Activated naive CD4-positive, alpha-beta T cell treated with anti-CD3 and anti-CD28 coated beads for 36 hours (primary cell): ENCODE measurements at places on chromosomes 5 and 9. TPM values are rescaled to one million over a fixed set of nuclear protein-coding genes. Genes with fewer than 3 reads are reported as not detected.

PCDHA7 gene
- total RNA-seq, result not detected

SUSD3 gene
- 68.3 TPM for total RNA-seq

POMT1 gene
- 33.8 TPM for total RNA-seq

RIMOC1 gene
- total RNA-seq, result 16.6 TPM

PIP5K1B gene
- 0.38 TPM for total RNA-seq

GPR21 gene
- total RNA-seq, result 0.50 TPM

TXNDC8 gene
- not detected for total RNA-seq

IL9 gene
- total RNA-seq, result not detected

CEL gene
- total RNA-seq, result 2.2 TPM

CTXN3 gene
- total RNA-seq, result not detected

DNA sequence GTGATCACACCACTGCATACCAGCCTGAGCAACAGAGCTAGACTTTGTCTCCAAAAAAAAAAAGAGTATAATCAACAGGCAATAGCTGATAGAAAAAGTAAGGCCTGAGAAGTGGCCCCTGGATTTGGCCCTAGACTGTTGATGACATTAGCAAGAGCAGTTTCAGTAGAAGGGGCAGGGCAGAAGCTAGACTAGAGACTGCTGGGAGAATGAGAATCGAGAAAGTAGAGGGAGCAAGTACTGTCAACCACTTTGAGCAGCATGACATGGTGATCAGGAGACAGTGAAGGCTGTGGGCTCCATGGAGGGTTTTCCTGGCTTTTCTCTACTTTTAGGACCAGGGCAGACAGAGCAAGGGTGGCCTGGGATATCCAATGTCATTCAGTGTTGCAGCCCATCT, 34.9 kb upstream of the B4GALT1 start:
- no peaks in the 10 kb centered on the region for H3K36me3 ChIP-seq
- H3K4me3 ChIP-seq, result no peak overlapping the region
- H3K4me1 ChIP-seq, result peaks cover 11% of the 10 kb centered on the region
- no peak for DNase-seq
- no peaks in the 10 kb centered on the region for H3K27me3 ChIP-seq

- no peaks in the 10 kb centered on the region for H3K4me1 ChIP-seq
- H3K27me3 ChIP-seq, result peaks cover 2% of the 10 kb centered on the region
- H3K36me3 ChIP-seq, result no peaks in the 10 kb centered on the region
- H3K27ac ChIP-seq, result no peak overlapping the region
- H3K4me3 ChIP-seq, result no peak overlapping the region
Observed at GRCh38 chr9:83034026-83034425, 28.9 kb downstream of the RASEF start.

GRCh38 chr5:38692346-38692745, 135.9 kb upstream of the LIFR start:
- peaks cover 22% of the 10 kb centered on the region for H3K27me3 ChIP-seq
- H3K4me3 ChIP-seq, result no peak overlapping the region

GRCh38 chr9:119416793-119417192, 47.6 kb upstream of the BRINP1 start:
- no peak overlapping the region for H3K27ac ChIP-seq
- no peaks in the 10 kb centered on the region for H3K36me3 ChIP-seq
- H3K4me3 ChIP-seq, result no peak overlapping the region
- no peaks in the 10 kb centered on the region for H3K27me3 ChIP-seq

DNA sequence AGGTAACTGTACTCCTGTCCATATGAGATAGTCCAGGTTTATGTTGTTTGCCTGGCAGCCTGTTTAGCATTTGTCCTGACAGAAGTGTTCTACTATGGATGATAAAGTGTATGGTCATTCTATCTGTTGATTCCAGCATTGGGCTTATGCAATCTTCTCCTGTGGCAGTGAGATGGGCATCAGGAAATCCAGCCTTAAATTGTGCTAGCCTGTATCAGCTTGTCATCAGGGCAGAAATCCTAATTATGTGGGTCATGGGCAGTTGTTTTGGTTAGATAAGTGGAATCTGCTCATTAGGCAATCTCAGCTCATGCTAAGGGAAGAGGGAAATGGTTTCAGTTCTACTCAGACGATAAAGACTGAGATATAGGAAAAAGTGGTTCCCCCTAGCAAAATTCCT, 247.4 kb upstream of the CHD1 start:
- H3K27ac ChIP-seq, result no peak overlapping the region
- no peak for DNase-seq
- H3K36me3 ChIP-seq, result no peaks in the 10 kb centered on the region

DNA sequence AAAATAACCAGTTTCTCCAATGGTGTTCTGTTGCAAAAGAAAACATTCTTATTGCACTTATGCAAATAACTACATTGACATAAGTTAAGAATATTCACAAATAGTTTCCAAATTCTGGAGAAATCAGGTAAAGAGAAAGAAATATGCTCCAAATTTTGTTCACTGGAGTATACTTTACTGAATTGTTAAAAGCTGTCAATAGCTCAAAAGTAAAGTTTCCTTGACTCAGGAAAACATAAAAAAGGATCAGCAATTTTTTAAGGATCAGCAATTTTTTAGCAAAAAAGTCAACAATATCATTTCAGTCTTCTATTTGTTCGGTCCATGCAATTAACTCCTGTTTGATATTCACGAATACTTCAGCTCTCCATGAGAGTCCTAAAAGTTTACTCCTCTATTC, 51.6 kb downstream of the ANXA2R start:
- no peaks in the 10 kb centered on the region for H3K27me3 ChIP-seq
- peaks cover 10% of the 10 kb centered on the region for H3K36me3 ChIP-seq
- DNase-seq, result no peak
- peak overlapping the region; percentile 66 for H3K4me3 ChIP-seq

DNA sequence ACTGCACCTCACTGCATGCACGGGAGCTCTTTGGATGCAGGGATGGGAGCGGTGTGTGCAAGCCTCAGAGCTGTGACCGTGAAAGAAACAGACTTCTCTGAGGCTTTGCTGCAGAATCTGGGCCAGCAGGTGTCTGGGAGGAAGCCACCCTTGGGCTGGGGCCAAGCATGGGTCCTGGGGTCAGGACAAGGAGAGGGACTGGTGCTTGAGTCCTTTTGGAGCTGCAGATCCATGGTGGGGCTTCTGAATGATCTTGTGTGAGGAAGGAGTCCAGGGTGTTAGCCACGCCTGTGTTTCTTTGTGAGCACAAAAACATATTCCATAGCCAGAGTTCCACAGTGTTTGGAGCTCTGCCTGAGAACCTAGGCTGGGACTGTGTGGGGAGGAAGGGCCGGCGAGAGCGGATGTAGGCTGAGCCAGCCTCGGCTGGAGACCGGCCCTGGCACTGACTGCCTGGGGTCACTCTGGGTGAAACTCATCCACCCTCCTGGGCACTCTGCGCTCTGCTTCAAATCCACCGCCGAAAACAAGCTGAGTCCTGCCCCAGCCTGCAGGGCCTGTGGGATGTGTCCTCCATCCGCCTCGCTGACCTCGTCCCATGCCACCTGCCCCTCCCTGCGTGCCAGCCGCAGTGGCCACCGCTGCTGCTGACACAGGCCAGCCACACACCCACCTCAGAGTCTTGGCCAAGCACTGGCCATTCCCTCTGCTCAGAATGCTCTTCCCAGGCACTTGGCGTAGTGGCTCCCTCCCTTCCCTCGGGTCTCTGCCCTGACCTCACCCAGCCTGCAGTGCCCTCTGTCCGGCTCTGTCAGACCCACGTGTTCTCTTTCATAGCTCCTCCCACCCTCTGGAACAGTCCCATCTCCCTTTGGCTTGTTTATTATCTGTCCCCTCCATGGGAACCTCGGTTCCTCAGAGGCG, 26.7 kb downstream of the ERGIC1 start:
- no peak for DNase-seq
- H3K27me3 ChIP-seq, result no peaks in the 10 kb centered on the region
- no peak overlapping the region for H3K27ac ChIP-seq
- H3K4me1 ChIP-seq, result peaks cover 12% of the 10 kb centered on the region
- H3K36me3 ChIP-seq, result no peaks in the 10 kb centered on the region

DNA sequence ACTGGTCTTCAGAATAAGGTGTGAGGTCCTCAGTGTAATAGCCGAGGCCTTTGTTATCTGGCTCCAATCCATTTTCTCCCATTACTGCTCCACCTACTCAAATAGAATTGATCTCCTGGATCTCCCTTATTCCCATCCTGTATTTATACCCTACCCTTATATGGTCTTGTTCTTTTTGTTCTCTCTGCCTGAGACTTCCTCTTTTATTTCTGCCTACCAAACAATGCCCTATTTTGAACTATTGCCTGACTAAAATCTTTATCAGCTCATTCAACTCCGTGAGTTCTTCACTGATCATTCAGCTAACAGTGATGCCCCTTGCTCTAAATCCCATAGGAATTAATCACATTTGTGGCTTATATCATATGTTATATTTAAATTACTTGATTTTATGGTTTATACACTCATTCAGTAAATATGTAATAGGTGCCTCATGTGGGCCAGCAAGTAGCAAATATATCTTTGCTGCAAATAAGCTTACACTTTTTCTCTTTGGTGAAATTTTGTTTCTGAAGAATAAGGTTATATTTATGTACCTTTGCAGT, 417.5 kb upstream of the MEF2C start:
- H3K27me3 ChIP-seq, result no peaks in the 10 kb centered on the region
- no peak for DNase-seq
- H3K4me3 ChIP-seq, result no peak overlapping the region
- H3K27ac ChIP-seq, result no peak overlapping the region

DNA sequence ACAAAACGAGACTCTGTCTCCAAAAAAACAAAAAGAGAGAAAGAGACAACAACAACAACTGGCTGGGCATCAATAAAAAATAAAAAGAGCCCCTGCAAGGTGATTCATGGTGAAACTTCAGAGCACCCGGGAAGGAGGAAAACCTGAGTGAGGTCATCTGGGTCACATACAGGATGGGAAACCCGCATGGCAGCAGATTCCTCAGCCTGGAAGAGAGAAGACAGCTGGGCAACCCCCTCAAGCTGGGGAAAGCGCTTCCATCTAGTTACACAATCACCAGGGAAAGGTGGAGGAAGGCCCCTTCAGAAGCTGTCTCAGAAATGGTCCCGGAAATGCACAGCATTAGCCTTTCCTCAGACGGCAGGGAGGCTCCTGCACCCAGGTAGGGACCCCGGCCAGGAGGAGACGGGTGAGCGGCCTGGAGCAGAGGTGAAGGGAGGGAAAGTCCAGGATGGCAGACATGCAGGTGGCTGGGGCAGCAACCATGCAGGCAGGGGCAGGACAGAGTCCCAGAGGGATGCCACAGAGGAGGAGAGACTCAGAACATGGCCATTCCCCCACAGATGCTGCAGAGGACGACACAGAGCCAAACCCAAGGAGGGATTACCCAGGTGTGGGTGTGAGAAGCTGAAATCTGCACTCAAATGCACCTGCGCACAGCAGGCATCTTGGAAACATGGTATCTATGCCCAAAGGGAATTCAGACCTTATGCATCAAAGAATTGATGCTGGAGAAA, 29.4 kb downstream of the CAMSAP1 start:
- peaks cover 25% of the 10 kb centered on the region for H3K4me1 ChIP-seq
- no peaks in the 10 kb centered on the region for H3K27me3 ChIP-seq
- H3K27ac ChIP-seq, result no peak overlapping the region
- DNase-seq, result no peak
- H3K4me3 ChIP-seq, result no peak overlapping the region
- H3K36me3 ChIP-seq, result peaks cover 9% of the 10 kb centered on the region

DNA sequence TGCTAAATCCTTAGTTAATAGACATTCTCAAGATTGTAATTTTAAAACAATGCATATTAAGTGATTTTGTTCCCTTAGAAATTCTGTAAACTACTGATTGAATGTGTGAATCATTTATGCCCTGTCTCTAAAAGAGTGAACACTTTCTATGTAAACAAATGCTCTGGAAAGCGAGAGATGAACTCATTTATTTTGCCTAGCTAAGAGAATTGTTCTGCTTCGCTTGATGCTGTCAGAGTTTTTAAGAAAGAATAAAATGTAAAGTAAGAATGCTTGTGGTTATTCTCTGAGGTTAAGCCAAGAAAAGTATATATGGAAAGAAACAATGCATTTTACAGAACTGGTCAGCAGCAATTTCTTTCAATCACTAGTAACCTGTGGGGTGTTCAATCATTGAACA, 347.4 kb upstream of the NUDT12 start:
- H3K4me1 ChIP-seq, result no peaks in the 10 kb centered on the region
- no peaks in the 10 kb centered on the region for H3K36me3 ChIP-seq
- no peaks in the 10 kb centered on the region for H3K27me3 ChIP-seq
- DNase-seq, result no peak
- H3K4me3 ChIP-seq, result no peak overlapping the region

GRCh38 chr9:128275198-128276007, at the start of gene GOLGA2:
GOLGA2 (minus strand) TSS chr9:128276007; CDS start chr9:128275976, 31 bp downstream.
- DNase-seq, result no peak
- peak within 1 kb of the TSS; percentile 86 for H3K27ac ChIP-seq
- H3K4me1 ChIP-seq, result peaks cover 32% of the 10 kb centered on the region

DNA sequence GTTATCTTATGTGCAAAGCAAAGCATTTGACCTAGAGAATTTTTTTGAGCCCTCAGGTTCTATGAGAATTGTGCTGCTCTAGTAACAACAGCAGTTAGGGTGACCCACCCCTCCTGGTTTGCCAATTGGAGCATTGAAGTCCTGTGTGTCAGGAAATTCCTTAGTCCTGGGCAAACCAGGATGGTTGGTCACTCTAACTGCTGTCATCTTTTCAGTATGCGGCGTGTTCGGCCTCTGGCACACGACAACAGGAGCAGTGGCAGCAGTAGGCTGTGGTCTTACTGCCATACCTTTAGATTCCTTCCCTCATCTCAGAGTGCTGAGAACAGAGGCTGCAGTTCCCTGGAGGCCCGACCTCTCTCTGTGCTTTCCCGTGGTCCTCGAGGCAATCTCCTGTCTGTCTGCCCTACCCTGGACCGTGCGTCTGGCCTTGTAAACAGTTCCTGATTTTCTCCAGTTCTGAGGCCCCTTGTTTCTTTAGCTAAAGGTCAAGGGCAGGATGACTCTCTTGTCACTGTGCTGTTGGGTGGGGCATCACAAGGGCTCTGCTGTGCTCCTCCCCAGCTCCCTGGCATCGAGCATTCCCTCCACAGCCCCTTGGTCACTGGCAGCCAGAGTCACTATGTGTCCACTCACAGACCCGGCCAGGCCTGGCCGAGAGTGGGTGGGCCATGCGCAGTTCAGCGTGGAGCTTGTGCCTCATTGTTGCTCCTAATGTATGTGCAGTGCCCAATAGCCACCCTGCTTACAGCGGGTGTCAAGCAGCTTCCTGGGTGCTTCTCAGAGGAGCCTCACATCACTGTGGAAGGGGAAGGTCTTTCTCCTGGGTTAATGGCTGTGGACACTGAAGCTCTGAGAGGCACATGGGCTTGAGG, 18.5 kb upstream of the COL15A1 start:
- no peak for DNase-seq
- no peak overlapping the region for H3K4me3 ChIP-seq
- H3K36me3 ChIP-seq, result no peaks in the 10 kb centered on the region

GRCh38 chr9:89533411-89534095, 35.6 kb upstream of the SEMA4D start:
- H3K4me3 ChIP-seq, result no peak overlapping the region
- H3K27me3 ChIP-seq, result no peaks in the 10 kb centered on the region
- no peak for DNase-seq
- H3K4me1 ChIP-seq, result peaks cover 94% of the 10 kb centered on the region
- no peaks in the 10 kb centered on the region for H3K36me3 ChIP-seq

DNA sequence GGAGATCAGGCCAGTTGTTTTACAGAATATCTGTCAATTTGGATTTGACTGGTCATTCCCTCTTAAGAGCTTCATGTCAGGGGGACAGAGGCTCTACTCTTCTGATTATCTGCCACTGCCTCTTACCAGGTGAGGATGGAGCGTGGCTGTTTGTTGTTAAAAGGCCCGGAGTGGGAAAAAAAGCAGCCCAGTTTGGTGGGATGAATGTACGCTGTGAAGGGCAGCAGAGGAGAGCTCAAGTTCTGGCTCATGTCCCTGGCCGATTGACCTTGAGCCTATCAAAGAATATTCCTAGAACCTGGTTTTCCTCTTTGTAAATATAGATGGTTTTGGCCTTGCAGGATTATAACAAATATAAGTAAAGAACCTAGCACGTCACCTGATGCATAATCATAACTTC, 16.3 kb upstream of the SHB start:
- no peak for DNase-seq
- H3K4me3 ChIP-seq, result no peak overlapping the region
- H3K27ac ChIP-seq, result no peak overlapping the region
- H3K36me3 ChIP-seq, result no peaks in the 10 kb centered on the region
- H3K4me1 ChIP-seq, result no peaks in the 10 kb centered on the region
- no peaks in the 10 kb centered on the region for H3K27me3 ChIP-seq
